ENCODE measurements at places on chromosomes 1 and 21.

GRCh38 chr1:4762146-4762545 lies 107.7 kb downstream of the AJAP1 start:
- no peak for DNase-seq

- DNase-seq = no peak
Measured at GRCh38 chr1:4315202-4315601, 339.2 kb upstream of the AJAP1 start.

GRCh38 chr1:2382621-2383361 lies 8.6 kb downstream of the MORN1 start:
- no peak for DNase-seq

GRCh38 chr1:186799689-186800054 lies 29.1 kb upstream of the PLA2G4A start:
- no peak for DNase-seq

DNA sequence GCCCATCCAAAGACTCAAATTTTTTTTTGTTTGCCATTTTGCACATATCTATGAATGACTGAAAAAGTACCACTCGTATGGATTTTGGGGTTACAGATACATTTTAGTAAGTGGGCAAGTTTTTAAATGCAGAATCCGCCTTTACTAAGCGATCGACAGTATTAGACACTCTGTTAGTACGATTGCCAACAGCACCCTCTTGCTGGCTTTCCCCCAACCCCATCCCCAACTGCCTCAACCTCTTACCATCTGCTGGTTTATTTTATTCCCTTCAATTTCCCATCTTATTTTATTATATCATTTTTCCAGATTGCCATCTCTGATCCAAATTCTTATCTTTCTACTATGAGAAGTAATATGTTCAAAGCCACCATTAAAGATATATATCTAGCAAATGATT lies 244.8 kb downstream of the LRRIQ3 start:
- DNase-seq = no peak

DNA sequence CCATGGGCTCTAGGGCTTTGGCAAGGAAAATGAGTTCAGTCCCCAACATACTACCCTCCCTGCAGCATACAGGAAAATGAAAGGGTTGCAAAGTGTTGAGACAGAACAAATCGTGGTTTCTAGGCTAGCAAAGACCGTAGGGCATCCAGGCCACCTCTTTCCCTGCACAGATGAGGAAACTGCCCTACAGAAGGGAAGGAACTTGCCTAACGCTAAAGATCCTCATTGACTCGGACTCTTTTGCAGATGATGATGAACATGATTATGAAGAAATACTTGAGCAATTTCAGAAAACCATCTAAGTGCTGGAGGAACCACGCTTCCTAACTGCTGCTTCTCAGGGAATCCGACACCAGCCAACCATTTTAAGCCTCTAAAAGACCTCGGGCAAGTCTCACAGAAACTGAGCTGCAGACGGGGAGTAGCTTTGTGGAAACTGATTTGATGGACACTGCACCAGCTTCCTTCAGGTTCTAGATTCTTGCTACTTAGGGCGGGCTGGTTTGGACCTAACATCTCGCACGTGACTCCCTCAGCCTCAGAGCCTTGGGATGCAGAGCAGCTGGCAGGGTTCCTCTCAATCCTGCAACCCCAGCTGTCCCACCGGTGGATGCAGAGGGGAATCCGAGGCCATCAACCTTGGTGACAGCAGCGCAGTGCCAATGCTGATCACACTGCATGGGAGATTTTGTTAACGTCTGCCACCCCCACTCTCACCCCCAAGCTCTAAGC lies 13.4 kb downstream of the THEMIS2 start:
- DNase-seq = no peak

All from cortex of kidney (tissue), 1 donor.